Sigmoid colon (tissue), 7 donors: ENCODE measurements at places on chromosomes 16 and 17. TPM values are rescaled to one million over a fixed set of nuclear protein-coding genes. Genes with fewer than 3 reads are reported as not detected.
A peak's percentile ranks its signal among the peaks of the same experiment; 100 is the strongest.

DNA sequence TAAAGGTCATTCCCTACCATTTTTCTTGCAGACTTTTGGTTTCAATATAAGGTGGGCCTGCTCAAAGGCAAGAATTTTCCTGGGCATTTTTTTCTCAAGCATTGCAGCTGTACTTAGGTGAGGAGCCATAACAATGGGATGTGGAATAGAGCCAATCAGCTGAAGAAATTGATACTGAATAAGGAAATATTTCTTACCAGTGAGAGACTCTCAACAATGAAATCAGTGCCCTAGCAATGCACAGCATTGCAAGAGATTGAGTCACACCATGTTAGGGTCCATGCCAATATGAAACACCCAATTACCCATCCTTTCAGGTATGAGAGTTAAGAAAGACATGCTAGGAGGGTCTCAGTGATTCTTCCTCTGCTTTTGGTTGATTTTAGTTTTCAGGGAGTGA lies 237.6 kb downstream of the SOX9 start:
- DNase-seq = no peak

DNA sequence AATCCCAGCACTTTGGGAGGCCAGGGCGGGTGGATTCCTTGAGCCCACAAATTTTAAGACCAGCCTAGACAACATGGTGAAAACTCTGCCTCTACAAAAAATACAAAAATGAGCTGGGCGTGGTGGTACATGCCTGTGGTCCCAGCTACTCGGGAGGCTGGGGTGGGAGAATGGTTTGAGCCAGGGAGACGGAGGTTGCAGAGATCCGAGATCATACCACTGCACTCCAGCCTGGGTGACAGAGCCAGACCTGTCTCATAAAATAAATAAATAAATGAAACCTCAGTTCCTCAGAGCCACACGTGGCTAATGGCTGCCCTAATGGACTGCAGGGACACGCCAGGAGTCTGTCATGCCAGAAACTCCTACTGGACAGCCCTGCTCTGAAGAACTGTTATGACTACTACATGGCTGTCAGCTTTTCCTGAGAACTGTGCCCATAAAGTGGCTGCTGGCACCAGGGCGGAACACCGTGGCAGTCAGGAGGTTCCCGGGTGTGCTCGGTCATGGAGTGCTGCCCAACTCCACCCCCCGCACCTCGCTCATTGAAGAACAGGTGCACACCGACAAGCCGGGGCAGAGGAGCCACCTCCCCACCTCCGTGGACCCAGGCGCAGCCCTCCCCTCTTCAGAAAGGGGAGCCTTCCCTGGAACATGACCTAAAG lies 4.3 kb downstream of the TMEM11 start:
- no peak for DNase-seq

GRCh38 chr17:65527857-65528591 lies 33.4 kb downstream of the AXIN2 start:
- no peak for DNase-seq

- peak; percentile 67 for DNase-seq
Observed at GRCh38 chr16:30728899-30729672, 19.1 kb upstream of the PHKG2 start.

Gene CYLD
- total RNA-seq = 45.3 TPM

DNA sequence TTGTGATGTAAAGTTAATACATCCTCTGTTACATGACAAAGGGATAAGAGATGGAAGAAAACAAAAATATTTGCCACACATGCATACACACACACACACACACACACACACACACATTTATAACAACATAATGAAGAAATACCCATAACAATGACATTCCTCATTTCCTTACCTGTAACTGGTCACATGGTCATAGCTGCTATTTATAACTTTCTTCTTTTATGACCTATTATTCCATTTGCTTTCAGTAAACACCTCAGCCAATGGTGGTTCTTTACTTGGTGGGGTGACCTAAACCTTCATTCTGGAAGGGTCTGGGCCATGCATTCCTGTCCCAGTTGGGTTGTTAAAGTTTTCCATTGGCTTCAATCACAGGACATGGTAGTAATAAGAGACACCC lies 5.3 kb downstream of the MT2A start:
- DNase-seq = no peak

Gene CLDN7
- total RNA-seq = not detected

Gene KRT9
- not detected for total RNA-seq

GRCh38 chr16:75244225-75244809 lies 7.1 kb downstream of the BCAR1 start:
- DNase-seq = peak; percentile 84

Gene IGSF6
- 1.2 TPM for total RNA-seq

DNA sequence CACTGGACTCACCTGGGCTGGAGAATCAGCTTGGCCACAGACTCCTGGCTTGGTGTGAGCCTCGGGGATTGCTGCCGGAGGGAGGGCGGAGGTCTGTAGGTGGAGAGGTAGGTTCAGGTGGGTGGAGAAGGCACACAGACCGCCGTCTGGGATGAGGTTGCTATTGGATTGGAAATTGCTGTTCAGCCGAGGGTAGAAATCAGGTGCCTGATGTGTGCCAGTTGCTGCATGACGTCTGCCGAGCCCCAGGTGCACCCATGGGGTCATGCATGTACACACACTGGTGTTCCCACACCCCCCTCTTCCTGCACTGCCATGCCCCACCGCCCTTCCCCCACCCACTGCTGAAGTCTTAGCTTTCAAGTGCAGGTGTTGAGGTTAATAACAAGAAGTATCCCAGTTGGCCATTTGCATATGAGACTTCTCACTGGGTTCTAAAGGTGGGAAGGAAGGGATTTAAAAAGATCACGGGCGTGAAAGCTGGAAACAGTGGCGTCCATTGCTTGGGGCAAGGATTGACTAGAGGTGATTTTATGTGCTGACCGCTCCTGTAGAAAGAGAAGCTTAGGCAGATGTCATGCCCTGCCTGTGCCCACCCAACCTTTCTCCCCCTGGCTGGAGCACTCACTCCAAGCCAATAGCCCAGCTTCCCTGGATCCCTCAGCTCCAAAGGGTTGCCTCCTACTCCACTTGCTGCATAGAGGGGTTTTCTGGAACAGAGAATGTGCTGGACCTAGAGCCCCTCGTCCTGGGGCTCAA lies 193.6 kb downstream of the CCDC182 start:
- DNase-seq = no peak

DNA sequence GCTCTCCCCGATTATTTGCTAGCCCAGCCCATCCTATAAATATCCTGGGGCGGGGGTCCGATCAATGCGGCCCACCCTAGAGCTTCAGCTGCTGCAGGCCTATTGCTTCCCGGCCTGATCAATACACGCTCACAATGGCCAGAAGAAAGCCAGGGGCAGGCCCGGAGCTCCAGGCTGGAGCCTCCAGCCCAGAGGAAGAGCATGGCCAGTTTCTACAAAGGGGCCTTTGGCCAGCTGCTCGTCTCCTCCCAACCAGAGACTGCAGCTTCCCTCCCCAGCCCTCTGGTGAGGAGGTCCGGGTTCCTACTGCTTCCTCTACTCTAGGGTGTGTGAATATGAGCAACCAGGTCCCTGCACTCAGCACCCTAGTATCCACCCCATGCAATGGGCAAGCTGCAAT lies 36.7 kb downstream of the SALL1 start:
- no peak for DNase-seq

Gene HID1
- total RNA-seq = 9.0 TPM

DNA sequence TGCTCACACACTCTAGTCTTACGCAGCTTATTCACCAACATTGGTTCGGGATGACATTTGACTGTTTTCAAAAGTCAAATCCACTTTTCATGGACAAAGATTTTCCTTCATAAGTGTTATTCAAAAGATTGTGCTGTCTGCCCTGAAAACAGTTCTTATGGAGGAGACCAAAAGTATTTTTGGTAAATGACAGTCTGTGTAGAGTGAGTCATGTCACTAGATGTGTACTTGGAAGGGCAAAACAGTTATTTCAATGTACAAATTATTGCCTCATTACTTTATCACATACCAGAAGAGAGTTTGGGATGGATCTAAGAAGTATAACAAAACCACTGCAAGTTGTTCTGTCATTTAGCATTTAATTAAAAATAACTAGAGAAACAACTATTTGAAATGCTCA lies 265.6 kb downstream of the CDH13 start:
- no peak for DNase-seq

Gene CALCOCO2
- total RNA-seq = 198 TPM

Gene JPH3
- total RNA-seq = 0.55 TPM

DNA sequence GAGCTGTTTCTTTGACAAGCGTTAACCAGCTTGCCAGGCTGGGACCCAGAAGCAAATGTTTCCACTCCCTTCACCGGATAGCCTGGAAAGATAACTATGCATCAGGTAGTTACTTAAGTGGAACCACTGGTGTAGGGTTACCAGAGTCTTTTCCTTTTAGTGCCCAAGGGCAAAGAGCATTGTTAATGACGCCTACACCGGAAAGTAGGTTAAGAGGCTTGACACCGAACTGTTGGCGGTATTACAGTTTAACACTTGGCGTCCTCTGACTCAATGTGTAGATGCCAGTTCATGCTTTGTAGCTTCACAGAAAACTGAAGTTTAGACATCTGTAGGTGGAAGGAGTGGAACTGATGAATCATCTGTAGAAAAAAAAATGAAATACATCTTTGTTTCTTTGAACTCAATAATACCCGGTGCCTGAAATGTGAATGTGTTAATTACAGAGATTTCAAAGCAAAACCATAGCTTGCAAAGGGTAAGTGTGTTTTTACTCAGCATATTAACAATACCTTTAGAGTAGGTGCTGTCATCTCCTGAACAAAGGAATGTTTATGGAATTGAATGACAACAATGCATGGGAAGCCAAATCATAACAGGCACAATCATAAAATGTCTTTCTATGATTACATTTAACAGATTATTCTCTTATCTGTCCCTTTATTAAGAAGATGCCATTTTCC lies 426.7 kb upstream of the SALL1 start:
- no peak for DNase-seq

DNA sequence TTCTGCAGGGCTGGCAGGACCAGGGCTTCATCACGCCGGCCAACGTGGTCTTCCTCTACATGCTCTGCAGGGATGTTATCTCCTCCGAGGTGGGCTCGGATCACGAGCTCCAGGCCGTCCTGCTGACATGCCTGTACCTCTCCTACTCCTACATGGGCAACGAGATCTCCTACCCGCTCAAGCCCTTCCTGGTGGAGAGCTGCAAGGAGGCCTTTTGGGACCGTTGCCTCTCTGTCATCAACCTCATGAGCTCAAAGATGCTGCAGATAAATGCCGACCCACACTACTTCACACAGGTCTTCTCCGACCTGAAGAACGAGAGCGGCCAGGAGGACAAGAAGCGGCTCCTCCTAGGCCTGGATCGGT lies 1.4 kb downstream of the CDK5R1 start:
- DNase-seq = no peak

Gene NPIPA8
- total RNA-seq = 5.4 TPM

GRCh38 chr17:7915611-7916384 lies at the start of gene RNF227:
TSS of gene RNF227 (minus strand) at chr17:7916289. CDS start at chr17:7916195, 94 bp downstream.
- DNase-seq = peak; percentile 98

GRCh38 chr17:15289285-15290183 lies 24.4 kb upstream of the PMP22 start:
- DNase-seq = no peak

Gene TMC8
- total RNA-seq = 3.0 TPM

- no peak for DNase-seq
Observed at GRCh38 chr17:37082311-37082860, 133.6 kb downstream of the AATF start.

- DNase-seq = no peak
Observed at GRCh38 chr17:50922721-50923405, 56.7 kb upstream of the TOB1 start.

- DNase-seq = no peak
Observed at GRCh38 chr17:61517265-61517664, 65.0 kb downstream of the TBX4 start.

- no peak for DNase-seq
Observed at GRCh38 chr16:53792161-53792951, 88.4 kb downstream of the FTO start.

- no peak for DNase-seq
Observed at GRCh38 chr17:49546546-49547535, 28.8 kb upstream of the NXPH3 start.

- DNase-seq = no peak
Observed at GRCh38 chr16:7513429-7513828, 180.8 kb downstream of the RBFOX1 start.

DNA sequence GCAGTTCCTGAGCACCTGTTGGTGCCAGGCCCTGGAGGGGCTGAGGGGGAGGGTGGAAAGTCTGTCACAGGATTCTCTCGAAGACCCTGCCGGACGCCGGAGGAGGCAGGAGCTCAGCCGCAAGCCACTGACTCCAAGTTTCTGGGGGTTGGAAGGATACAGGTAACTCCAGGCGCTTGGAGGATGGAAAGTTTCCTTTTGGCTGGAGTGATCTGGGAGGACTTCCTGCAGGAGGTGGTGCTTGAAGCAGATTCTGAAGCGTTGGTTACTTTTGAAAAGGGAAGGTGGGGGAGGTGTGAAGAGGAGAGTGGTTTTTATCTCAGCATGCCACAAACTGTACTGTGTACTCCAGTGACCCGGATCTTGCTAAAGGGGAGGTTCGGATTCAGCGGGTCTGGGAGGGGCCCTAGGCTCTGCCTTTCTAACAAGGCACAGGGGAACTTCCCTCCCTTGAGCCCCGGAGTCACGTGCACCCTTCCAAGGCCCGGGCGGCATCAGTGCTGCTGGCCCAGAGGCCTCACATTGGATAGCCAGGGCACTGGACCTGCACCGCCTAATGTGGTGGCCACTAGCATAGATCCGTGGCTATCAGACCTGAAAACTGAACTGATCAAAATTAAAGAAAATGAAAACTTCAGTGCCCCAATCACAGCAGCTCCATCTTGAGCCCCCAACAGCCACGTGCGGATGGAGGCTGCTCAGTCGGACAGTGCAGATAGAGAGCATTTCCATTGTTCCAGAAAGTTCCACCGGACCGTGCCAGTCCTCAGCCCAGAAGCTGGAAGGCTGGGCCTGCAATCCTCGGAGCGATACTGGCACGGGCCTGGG lies 42.2 kb upstream of the GSE1 start:
- DNase-seq = no peak

Gene CA7
- 1.9 TPM for total RNA-seq

- no peak for DNase-seq
Observed at GRCh38 chr16:69822174-69822935, 60.2 kb downstream of the WWP2 start.

Gene CCL8
- not detected for total RNA-seq

Gene IGFALS
- 1.8 TPM for total RNA-seq

DNA sequence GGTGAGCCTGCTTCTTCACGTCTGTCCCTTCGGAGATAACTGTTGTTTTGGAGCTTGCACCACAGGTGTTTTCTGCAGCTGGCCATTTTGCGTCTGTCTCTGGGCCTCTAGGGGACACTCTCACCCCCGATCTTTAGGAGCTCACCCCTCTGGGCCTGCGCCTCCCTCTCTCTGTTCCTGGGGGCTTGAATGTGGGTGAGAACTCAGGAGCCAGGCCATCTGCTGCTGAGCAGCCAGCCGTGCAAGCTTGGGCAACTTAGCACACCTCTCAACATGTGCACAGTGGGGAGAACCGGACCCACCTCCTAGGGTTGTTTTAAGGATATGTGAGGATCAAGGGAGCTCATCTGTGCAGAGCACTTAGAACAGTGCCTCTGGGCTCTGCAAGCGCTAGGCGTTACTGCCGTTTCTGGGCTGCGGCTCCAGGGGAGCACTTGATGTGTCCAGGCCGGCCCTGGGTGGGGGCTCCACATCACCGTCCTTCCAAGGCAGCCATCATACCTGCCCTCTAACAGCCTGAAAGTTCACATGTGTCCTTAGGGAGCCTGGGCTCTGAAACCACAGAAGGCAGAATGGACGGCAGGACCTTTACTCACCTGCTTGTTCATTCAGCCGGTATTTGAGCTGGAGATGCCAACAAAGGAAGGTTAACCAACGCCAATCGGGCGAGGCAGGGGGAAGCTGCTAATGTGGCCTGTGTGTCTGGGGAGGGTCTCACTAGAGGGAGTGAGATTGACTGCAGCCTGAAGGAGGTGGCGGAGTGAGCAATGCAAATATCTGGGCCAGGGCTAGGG lies 66.3 kb downstream of the MRC2 start:
- DNase-seq = no peak
